NCI-H2171 (cell line): ENCODE measurements at places on chromosomes 1 and 21.

DNA sequence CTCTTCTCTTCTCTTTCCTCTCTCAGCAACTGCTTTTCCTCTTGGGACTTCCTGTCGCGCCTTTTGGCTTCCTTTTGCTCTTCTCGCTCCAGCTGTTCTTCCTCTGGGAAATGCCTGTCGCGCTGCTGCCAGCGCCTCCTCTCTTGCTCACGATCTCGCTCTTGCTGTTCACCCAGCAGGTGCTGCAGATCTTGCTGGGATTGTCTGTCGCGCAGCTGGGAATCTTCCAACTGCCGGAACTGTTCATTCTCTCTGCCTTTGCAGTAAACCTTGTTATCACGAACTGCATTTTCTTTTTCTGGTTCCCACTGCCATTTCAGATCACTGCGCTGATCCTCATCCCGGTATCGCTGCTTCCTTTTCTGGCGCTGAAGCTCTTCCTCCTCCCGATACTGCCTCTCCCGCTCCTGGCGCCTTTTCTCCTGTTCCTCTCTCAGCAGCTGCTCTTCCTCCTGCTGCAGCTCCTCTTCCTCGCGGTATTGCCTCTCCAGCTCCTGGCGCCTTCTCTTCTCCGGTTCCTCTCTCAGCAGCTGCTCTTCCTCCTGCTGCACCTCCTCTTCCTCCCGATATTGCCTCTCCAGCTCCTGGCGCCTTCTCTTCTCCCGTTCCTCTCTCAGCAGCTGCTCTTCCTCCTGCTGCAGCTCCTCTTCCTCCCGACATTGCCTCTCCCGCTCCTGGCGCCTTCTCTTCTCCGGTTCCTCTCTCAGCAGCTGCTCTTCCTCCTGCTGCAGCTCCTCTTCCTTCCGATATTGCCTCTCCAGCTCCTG is 5.8 kb downstream of the TCHH start:
- no peak for DNase-seq

- DNase-seq, result peak; percentile 27
Measured at GRCh38 chr1:43978551-43979260, at the start of gene B4GALT2. Gene B4GALT2 (plus strand): TSS chr1:43979210. CDS start chr1:43981161, 1,951 bp downstream.

DNA sequence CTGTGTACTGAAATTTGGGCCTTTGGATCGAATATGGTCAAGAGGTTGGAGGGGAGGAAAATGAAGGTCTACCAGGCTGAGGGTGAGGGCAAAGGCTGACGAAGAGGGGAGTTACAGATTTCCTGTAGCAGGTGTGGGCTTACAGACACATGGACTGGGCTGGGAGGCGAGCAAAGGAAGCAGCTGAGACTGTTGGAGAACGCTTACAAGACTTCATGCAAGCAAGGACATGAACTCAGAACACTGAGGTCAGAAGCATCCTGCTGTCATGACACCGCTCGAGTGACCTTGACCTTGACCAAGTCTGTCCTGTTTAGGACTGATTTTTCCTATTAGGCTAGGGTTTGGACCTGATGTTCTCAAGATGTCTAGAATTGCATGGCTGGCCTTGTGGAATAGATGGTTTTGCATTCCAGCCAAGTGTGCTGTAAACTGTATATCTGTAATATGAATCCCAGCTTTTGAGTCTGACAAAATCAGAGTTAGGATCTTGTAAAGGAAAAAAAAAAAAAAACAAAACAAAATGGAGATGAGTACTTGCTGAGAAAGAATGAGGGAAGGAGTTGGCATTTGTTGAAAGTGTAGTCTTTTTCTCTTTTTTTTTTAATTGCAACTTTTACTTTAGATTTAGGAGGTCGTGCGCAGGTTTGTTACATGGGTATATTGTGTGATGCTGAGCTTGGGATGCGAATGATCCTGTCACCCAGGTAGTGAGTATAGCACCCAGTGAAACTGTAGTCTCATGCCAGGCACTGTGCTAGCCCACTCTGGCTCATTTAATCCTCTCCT is 5.8 kb downstream of the ELF3 start:
- DNase-seq, result peak; percentile 19

DNA sequence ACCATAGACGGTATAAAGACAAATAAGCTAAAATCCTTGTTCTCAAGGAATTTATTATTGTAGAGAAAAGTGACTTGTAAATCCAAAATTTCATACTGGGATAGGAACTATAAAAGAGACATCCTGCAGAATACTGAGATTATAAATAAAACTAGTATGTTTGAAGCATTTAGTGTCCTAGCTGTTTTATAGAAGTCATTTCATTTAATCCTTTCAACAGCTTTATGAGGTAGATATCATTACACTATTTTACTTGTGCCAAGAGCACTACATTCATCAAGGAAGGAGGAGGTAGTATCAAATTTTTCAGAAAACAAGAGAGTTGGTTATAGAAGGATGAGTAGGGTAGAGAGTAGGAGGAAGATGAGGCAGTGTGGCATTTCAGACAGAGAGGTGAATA is 119.6 kb downstream of the ATF6 start:
- DNase-seq, result no peak
